Mesenteric fat pad (tissue), 1 donor: ENCODE measurements at places on chromosomes 4 and X. TPM values are rescaled to one million over a fixed set of nuclear protein-coding genes. Genes with fewer than 3 reads are reported as not detected.

Gene NIPAL1
- total RNA-seq, result 0.51 TPM

Gene PAGE1
- total RNA-seq, result not detected

Gene CAPN6
- total RNA-seq, result 0.16 TPM

Gene RTL9
- total RNA-seq, result 0.22 TPM

Gene USP11
- total RNA-seq, result 42.2 TPM

- DNase-seq, result no peak
Observed at GRCh38 chrX:39726771-39727170, 371.0 kb downstream of the BCOR start.

DNA sequence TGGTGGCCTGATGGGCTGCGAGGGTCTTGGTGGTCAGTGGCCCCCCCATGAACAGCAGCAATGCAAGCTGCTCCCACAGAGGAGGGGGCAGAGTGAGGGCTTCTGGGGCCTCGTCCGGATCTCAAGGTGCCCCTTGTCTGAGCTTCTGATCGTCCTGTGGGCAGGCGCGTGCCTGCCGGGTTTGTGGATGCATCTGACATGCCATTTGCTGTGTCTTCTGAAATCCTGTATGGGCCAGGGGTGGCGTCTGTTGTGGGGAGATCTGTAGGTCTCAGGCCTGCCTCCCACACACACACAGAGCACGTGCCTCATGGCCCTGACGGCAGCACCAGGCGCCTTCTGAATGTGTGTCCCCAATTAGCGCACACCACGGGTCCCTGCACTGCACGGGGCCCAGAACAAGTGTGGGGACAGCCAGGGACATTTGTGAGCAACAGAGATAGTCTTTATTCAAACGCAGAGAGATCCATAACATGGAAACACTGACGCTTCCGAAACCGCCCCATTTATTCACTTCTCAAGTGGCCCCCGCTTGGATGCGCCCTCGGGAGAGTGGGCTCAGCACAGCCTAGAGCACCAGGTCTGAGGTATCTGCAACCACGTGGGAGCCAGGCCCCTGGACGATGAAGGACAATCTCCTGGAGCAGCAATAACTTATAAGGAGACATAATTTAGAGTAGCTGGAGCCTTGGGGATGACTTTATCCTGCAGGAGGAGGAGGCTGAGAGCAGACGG is 5.7 kb downstream of the SPON2 start:
- DNase-seq, result no peak

DNA sequence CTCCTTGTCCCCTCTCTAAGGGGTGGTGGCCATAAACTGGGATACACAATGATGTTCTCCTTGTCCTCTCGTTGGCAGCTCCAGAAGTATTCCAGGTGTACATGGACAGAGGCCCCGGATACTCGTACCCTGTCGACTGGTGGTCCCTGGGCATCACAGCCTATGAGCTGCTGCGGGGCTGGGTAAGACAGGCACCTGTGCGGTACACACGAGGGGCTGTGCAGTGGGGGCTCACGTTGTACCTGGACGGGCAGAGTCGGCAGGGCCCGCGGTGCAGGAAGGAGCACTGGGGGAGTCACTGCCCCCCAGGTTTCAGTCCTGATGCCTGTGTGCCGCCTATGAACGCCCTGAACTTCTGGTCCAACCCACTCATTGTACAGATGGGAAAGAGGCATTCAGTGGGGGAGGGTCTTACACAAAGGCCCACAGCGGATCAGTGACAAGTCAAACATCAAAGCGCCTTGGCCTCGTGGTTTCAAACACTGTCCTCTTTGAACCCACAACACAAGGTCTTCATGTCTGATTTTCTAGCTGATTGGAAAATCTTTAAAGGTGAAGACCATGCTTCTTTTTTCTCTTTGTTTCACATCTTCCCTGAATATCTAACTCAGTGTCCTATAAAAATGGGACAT is 261.6 kb downstream of the EVC2 start:
- no peak for DNase-seq

DNA sequence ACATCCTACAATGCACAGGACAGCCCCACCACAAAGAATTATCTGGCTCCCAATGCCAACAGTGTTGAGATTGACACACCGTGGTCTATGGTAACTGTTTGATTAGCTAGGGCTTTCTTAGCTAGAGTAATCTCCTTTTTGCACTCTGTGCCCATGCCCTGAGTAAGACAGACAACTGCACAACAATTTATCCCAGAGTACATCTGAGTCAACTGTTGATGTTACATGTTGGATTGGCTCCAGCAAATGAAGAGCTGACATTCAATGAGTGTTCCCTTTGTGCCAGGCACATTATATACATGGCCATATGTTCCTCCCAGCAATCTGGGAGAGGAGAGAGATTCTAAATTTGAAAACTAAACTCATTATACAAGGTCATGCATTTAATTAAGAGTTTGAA is 3.9 kb upstream of the FAM9C start:
- DNase-seq, result no peak

GRCh38 chrX:94058728-94059382 is 384.8 kb downstream of the FAM133A start:
- no peak for DNase-seq

- no peak for DNase-seq
Observed at GRCh38 chr4:142383354-142383753, 462.7 kb downstream of the INPP4B start.

GRCh38 chrX:153598541-153599191 is at the start of gene CCNQ:
TSS of gene CCNQ (minus strand) at chrX:153599139. CDS start at chrX:153599073, 66 bp downstream.
- no peak for DNase-seq

DNA sequence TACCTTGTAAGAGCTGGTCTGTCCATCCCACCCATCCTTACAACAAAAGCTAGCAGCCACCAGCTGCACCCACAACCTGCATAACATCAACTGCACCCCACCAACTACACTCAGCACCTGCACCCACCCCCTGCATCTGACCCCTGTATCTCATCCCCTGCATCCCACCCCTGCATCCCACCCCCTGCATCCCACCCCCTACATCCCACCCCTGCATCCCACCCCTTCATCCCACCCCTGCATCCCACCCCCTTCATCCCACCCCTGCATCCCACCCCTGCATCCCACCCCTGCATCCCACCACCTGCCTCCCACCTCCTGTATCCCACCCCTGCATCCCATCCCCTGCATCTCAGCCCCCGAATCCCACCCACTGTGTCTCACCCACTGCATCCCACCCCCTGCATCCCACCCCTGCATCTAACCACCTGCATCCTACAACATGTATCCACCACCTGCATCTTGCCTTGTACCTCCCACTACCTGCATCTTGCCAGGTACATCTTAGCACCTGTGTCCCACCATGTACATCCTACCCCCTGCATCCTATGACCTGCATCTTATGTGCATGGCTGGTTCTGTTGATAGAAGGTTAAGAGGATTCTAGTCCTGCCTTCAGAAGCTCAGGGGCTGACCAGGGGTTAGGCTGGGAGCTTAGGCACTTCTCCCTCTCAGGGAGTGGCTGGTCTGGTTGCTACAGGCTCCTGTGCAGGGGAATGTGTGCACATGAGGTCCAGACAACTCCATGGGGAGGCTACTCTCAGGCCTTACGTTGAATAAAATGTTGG is 9.4 kb downstream of the TMEM271 start:
- no peak for DNase-seq

GRCh38 chrX:130593911-130594310 is 192.1 kb downstream of the RBMX2 start:
- DNase-seq, result no peak

- no peak for DNase-seq
Observed at GRCh38 chr4:4662230-4662629, 120.4 kb upstream of the STX18 start.
